ENCODE measurements at places on chromosomes 11 and 22.

DNA sequence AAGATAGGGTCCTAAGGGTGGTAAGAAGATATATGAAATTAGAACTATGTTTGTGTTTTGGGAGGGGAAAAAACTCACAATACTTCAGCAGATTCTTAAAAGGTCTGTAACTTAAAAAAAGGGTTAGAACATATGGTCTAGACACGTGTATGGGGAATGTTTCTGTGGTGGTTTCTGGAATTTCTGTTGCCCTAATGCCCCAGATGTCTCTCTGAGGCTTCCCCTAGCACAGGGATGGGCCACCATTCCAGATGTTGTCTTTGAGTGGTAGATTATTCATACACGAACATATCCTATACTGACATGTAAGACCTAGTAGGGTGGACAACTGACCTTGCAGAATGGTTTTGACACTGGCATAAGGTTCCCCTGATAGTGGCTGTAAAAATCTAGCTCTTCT lies 26.2 kb downstream of the EHF start:
- no peak for DNase-seq

DNA sequence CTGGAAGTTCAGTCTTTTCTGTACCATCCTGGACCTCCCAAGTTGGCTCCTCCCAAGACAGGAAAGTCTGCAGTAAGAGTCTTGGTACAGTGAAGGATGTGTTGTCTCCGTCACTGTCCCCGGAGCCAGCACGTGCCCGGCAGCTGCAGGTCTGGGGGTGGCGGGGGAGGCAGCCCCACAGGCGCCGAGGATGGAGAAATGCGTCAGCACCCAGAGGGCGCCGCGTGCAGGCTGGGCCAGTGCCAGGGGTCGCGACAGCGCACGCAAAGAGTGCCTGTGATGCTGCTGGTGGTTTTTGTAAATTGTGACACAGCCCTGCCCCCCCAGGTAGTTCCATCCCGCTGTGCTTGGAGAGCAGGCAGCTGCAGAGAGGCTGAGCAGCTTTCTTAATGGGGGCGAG lies 1200.5 kb downstream of the BRD1 start:
- DNase-seq, result no peak

DNA sequence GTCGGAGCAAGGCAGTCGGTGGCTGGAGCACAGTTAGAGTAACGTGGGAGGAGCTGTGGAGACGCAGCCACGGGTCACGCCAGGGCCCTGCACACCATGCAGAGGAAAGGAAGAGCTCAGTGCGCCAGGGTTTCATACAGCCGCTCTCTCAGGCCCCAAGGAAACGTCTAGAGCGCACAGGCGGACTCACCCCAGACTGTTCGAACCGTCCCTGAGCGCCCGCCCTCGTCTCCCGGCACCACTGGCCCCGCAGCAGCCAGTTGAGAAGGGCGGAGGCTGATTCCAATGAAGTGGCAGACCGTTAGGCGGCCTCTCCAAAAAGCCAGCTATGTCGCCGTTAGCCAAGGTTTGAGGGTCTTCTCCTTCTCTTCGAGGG lies 483 bp upstream of the HYLS1 start:
- DNase-seq, result peak; percentile 33

GRCh38 chr11:89220684-89221339 lies 43.1 kb downstream of the TYR start:
- DNase-seq, result no peak

DNA sequence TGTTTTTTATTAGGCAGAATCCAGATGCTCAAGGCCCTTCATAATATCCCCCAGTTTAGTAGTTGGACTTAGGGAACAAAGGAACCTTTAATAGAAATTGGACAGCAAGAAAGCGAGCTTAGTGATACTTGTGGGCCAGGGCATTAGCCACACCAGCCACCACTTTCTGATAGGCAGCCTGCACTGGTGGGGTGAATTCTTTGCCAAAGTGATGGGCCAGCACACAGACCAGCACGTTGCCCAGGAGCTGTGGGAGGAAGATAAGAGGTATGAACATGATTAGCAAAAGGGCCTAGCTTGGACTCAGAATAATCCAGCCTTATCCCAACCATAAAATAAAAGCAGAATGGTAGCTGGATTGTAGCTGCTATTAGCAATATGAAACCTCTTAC lies 1.4 kb downstream of the HBB start:
- DNase-seq, result no peak

GRCh38 chr11:60910281-60910687 lies 3.7 kb upstream of the TMEM109 start:
- DNase-seq, result no peak

GRCh38 chr11:93493252-93493897 lies 49.8 kb downstream of the SMCO4 start:
- DNase-seq, result no peak

DNA sequence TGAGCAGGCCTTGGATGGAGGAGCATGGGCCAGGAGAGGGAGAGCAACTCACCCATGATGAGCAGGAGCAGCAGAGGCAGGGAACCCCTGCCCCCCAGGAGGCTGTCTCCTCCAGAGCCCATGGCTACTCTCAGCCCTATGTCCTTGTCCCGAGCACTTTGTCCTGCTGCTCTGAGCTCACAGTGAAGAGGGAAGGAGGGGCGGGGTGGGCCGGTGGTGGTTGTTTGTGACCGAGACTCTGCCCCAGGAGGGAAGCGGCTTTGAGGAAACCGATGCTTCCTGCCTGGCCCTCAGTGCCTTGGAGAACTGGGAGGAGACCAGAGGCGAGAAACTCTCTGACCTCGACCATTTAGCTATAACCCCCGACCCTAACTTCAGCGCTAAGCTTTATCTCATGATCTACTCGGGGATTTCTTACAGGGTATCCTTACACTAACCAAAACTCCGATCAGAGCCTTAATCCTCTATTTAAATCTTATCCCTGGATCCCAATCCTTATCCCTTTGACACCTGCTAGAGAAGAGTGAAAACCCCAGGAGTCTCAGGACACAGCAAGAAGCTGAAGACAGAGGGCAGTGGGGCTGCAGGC lies at the start of gene ROBO4:
ROBO4 (minus strand) TSS at position 192 of the 589 bp plus-strand sequence; CDS start at position 122, 70 bp downstream.
- no peak for DNase-seq

GRCh38 chr22:34761111-34761510 lies 304.8 kb upstream of the ISX start:
- no peak for DNase-seq

DNA sequence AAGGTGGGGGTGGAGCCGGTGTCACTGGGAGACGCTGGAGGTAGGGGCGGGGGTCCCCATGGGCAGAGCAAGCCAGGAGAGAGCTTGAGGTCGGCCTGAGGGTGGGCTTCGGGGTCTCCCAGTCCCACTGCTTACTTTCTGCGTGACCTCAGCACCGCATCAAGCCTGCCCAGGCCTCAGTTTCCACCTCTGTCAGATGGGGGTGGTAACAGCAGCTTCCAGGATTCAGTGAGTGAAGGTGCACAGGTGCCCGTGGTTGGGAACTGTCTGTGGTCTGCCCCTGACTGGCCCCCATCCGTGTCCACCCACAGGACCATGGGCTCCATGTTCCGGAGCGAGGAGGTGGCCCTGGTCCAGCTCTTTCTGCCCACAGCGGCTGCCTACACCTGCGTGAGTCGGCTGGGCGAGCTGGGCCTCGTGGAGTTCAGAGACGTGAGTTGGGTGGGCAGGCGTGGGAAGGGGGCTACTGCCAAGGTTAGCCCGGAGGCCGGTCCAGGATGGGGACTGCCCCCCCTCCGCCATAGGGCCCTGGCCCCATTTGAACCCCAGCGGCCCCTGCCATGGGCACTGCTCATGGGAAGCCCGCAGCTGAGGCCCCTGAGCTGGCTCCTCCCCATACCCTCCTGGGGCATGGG lies 2.2 kb downstream of the TCIRG1 start:
- DNase-seq, result no peak

Measured in effector CD4-positive, alpha-beta T cell (primary cell).